ENCODE measurements at places on chromosomes 4 and X.

GRCh38 chrX:108177351-108178142 is 86.0 kb downstream of the ATG4A start:
- no peak for DNase-seq

DNA sequence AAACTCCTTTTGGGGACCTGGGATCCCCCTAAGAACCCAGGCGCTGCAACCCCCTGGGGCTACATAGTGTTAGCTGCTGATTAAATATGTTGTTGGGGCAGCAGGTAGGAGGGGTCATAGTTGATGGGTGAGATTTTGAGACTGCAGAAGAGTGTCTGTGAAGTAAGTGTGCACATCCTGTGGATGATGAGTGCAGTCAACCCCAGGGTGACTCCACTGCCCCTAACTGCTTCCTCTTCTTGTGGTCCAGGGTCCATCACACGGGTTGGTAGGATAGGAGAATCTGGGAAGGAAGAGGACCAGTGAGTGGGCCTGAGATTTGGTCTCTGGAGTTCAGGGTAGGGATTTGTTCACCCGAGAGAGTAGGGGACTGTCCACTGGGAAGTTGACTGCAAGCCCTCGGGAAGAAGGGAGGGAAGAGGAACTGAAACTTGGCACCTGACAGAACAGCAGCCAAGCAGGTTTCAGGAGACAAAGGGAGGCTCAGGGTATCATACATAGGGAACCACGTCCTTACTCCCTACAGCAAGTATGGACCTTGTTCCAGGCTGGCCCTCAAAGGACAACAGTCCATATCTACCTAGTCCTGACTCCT is 8.5 kb downstream of the DLG3 start:
- DNase-seq = no peak

DNA sequence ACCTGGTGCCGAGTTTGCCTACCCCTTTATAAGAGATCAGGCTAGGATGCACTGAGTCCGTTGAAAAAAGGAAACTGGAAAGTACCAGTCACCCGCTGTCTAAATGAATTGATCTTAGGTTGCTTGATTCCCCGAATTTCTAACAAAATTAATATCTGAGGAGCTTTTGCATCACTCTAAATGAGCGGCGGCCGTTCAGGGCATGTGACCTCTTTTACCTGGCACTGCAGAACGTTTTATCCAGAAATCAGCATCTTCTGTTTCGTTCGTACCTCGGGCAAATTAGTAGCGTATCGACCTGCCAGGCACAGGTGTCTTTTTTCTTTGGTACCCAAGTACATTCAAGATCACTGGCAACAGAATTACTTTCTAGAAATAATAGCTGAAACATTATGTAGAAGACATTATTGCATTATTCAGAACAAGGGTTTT is 876 bp downstream of the KLHL2 start:
- DNase-seq = no peak

- DNase-seq = no peak
Observed at GRCh38 chrX:113048896-113049295, 208.3 kb upstream of the AMOT start.

DNA sequence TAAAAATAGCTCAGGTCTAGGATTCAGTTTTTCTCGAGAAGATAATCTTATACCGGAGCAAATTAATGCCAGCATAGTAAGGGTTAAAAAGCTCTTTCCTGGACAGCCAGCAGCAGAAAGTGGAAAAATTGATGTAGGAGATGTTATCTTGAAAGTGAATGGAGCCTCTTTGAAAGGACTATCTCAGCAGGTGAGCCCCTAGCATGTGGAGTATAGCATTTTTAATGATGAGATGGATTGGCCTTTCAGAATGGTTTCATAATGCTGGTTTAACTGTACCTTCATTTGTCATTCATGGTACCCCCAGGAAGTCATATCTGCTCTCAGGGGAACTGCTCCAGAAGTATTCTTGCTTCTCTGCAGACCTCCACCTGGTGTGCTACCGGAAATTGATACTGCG is 79.4 kb downstream of the SLC10A6 start:
- no peak for DNase-seq

DNA sequence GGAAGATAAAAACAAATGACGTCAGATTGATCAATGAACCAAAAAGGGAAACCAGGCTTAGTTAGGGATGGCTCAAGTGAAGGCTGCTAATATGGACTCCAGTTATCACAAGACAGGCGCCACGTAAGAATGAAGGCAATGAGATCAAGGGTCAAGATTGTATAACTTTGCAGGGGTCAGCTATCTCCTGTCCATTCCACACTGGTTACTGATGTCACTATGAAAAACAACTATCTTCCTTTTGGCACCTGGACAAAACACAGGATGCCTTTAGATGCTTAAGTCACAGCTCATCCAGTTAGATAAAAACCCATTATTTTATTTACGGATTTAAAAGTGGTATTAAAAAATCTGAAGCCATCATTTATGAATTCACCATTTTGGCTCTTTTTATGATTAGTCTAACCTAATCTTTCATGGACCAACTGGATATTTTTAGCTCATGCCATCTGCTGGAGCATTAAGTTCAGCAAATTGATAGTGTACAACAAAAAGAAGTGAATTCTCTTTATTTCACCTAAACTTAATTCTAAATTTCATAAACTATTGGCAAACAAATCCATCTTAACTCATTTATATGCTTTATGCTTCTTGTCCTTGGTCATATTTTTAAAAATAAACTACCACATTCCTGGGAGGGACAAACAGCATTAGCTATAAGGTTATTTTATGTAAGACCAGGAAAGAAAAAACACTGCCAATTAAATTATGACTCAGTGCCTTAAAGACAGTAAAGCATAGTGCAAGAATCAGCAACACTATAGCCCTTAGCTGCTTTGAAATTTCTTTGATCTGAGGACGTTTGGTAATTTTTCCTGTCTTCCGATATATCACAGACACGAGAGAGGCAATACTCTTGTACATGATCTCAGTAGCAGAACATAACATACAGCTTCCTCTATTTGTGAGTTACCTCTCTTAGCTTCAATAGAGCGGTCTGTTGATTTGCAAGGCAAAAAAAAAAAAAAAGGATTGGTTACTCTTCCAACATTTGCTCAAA is 27.0 kb downstream of the DHX15 start:
- DNase-seq = peak; percentile 25

DNA sequence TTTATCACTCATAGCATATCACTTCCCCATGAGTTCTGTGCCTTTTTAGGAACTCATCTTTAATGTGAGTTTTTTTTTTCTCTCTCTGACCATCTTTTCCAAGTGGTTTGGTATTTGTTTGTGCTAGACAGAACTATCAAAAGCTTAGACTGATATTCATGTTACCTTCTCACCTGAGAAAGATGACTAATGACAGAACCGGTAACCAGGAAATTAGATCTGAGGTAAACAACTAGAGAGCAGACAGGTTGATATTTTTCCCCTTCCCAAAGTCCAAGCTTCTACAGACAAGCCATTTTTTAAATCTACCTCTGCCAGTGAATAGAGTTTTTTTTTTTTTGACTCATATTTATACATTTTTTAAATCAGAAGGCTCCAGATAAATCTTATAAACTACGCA is 17.0 kb upstream of the SRD5A3 start:
- no peak for DNase-seq

- DNase-seq = no peak
Observed at GRCh38 chr4:19831644-19832285, 419.9 kb upstream of the SLIT2 start.

DNA sequence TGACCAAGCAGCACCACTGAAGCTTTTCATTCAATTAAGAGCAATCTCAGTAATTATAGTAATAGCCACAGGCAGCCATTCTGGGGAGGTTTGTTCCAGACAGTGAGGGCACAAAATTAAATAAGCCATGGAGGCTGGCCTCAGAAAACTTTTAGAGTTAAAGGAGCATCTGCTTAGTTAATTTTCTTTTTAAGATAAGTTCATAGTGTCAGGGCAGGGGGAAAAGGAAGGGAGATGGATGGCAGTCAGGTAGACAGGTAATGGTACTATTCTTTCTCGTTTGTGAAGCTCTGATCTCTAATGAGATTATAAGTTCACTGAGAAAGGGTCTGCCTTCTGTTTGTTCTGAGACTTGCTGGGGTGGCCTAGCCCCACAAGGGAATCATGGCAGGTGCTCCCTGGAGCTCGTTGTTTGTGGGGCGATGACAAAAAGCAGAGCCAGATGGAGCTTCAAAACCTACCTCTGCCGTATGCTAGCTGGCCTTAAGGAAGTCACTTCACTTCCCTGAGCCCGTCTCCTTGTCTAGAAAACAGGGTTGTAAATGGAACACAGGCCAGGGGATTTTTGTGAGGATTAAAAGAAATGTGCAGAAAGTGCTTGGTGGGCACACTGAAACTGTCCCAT is 44.6 kb upstream of the FGFBP2 start:
- no peak for DNase-seq

GRCh38 chr4:57591073-57591472 is 480.9 kb upstream of the IGFBP7 start:
- DNase-seq = no peak

DNA sequence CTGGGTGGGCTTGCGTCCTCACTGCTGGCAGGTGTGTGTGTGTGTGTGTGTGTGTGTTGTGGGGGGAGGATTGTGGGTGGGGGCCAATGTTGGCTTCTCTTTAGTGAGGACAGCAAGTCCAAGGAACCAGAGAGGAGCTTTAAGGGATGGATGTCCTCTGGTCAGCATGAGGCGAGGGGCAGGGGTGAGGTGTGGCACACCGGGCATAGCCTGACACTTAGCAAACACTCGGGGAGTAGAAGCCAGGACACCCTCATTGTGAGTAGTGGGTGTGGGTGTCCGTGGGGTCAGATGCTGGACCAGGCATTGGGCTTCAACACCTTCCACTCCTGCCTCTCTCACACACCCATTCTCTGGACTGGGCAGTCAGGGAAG is 2.8 kb downstream of the SORCS2 start:
- no peak for DNase-seq

DNA sequence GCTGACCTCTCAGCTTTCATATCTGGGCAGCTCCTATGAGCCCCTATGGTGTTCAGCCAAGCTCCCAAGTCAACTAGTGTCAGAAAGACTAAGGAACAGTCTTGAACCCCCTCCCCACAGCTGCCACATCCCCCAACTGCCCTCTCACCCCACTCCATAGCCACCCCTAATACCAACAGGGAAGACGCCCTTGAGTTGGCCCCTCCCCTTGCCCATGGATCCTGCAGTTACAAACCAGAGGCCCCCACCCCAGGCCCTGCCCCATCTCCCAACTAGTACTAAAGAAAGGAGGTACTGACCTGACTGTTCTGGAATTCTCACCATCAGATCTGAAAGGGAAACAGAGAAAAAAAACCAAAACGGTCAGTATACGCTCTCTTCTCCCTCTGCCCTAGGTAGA is 10.2 kb upstream of the IQSEC2 start:
- no peak for DNase-seq

GRCh38 chr4:24321131-24321530 is 263.2 kb downstream of the DHX15 start:
- peak; percentile 43 for DNase-seq

DNA sequence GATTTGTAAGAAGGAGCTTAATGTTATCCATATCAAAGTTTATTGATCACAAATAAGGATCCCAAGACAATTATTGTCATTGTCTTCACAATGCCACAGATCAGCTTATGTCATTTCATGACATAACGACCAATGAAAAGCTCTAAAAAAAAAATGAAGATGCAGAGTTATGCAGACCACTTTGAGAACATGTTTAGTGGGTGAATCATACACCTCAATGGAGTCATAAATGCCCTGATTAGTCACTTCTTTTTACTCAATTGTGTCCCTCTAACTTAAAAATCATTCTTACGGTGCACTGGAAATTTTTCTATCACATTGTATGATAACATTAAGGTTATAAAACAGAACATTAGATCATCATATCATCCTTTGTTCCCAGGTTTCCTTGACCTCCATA is 87.6 kb upstream of the GABRG1 start:
- DNase-seq = no peak

DNA sequence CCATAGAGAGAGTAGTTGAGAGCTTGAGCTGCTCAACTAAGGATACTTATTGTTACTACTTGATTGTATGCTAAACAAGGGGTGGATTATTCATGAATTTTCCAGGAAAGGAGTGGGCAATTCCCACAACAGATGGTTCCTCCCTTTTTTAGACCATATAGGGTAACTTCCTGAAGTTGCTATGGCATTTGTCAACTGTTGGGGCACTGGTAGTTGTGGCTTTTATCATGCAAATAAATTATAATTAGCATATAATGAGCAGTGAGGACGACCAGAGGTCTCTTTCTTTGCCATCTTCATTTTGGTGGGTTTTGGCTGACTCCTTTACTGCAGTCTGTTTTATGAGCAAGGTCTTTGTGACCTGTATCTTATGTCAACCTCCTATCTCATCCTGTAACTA is 1403.5 kb upstream of the PABPC4L start:
- no peak for DNase-seq

DNA sequence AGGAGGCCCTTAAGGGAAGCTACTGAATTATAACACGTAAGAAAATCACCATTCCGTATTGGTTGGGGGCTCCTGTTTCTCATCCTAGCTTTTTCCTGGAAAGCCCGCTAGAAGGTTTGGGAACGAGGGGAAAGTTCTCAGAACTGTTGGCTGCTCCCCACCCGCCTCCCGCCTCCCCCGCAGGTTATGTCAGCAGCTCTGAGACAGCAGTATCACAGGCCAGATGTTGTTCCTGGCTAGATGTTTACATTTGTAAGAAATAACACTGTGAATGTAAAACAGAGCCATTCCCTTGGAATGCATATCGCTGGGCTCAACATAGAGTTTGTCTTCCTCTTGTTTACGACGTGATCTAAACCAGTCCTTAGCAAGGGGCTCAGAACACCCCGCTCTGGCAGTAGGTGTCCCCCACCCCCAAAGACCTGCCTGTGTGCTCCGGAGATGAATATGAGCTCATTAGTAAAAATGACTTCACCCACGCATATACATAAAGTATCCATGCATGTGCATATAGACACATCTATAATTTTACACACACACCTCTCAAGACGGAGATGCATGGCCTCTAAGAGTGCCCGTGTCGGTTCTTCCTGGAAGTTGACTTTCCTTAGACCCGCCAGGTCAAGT is 6.9 kb upstream of the MSANTD1 start:
- DNase-seq = peak; percentile 15

DNA sequence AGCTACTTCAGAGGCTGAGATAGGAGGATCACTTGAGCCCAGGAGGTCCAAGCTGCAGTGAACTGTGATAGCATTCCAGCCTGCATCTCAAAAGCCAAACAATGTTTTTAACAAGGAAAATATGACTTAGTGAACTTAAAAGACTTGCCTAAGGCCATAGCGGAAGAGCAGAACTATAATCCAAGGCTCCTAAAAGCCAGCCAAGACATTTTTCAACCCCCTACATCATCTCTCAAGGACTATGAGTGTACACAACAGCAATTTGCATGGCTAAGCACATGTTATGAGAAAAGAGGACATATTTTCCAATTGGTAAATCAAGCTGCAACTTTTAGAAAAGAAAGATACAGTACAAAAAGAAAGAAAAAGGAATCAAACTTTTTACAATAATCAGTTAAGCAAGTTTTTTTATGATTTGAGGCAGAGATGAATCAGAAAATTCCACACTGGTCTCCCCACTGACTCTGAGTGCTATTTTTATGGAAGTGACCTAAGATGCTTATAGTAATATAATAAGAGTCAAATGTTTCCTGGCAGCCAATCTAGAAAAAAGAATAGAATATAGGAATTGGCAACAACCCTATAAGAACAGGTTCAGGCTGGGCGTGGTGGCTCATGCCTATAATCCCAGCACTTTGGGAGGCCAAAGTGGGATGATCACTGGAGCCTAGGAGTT is 9.8 kb upstream of the ACOT9 start:
- DNase-seq = no peak

- no peak for DNase-seq
Observed at GRCh38 chr4:113740857-113741379, 20.6 kb downstream of the CAMK2D start.

GRCh38 chr4:38145033-38145678 is 185.0 kb downstream of the PTTG2 start:
- DNase-seq = no peak

- no peak for DNase-seq
Observed at GRCh38 chr4:1851160-1851559, 4.8 kb downstream of the LETM1 start.
